Type B pancreatic cell (in vitro differentiated cells): ENCODE measurements at places on chromosomes 3 and 15. TPM values are rescaled to one million over a fixed set of nuclear protein-coding genes. Genes with fewer than 3 reads are reported as not detected.

DNA sequence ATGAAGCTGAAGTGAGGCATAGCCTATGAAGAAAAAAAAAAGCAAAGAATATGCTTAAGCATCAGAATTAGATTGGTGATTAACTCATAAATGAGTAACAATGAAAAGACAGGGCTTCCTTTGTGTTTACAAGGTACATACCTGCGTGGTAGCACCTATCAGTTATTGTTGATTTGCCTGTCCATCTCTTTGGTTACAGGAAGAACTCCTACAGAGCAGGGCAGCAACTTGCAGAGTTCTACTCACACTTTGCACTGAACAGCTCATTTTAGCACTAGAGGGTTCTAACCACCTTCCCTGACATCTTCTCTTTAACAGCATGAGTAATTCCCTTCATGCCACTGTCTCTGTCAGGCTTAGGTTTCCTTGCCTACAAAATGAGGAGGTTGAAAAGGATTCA, 166.0 kb downstream of the DPH6 start:
- DNase-seq: no peak

GRCh38 chr3:112767777-112768176, 78.9 kb downstream of the CD200R1L start:
- no peak for DNase-seq

LRRK1 gene
- 2.0 and 4.1 TPM in 2 replicates for total RNA-seq

RETNLB gene
- 1.1 TPM in 1 of 2 replicates, not detected in the other for total RNA-seq

ZCWPW2 gene
- 0.71 and 0.99 TPM in 2 replicates for total RNA-seq

DNA sequence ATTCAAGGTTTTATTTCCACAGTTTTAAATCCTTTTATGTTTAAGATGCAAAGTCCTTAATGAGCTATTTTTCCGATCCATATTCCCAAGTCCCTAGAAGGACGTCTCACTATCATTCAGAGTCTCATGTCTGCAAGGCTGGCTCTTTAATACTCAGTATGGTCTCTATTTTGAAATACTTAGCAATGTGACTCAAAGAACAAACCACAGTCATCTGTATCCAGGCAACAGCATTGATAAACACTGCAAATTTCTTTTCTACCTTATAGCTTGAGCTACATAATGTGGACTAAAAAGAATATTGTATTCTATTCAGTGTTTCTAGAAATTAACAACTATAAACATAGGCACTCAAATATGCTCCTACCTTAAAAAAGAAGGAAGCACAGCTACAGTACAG, 588.3 kb upstream of the NAALADL2 start:
- no peak for DNase-seq

- DNase-seq: no peak
These were observed 37.1 kb downstream of the NR2F2 start for GRCh38 chr15:96367311-96368200.

GRCh38 chr3:188084752-188085583, 69.0 kb upstream of the LPP start:
- no peak for DNase-seq

GRCh38 chr15:100180921-100181320, 160.9 kb downstream of the ADAMTS17 start:
- peak; percentile 24 for DNase-seq

- DNase-seq: no peak
These were observed 110.7 kb downstream of the RSRC1 start for GRCh38 chr3:158220575-158220974.

AGBL1 gene
- total RNA-seq: 0.07 TPM in 1 of 2 replicates, not detected in the other

GRCh38 chr3:152047465-152047864, 174.0 kb downstream of the SUCNR1 start:
- DNase-seq: no peak

DNA sequence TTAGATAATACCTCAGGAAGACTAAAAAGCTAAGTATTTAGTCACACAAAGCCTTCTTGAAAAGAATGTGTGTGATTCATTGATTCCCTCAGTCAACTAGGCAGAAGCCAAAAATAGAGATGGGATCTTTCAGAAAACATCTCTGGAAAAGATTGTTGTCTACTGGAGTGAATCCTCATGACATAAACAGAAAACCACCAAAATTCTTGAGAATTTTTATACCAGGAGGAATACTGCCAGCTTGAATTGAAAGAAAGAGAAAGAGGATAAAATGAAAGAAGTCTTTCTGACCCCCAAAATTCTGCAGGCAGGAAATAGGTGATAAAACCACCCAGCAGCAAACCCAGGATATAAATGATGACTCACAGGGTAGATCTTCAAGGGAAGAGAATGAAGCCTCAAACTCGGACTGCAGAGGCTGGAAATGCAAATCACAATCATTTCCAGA, 363.1 kb upstream of the PLSCR5 start:
- DNase-seq: no peak

DNA sequence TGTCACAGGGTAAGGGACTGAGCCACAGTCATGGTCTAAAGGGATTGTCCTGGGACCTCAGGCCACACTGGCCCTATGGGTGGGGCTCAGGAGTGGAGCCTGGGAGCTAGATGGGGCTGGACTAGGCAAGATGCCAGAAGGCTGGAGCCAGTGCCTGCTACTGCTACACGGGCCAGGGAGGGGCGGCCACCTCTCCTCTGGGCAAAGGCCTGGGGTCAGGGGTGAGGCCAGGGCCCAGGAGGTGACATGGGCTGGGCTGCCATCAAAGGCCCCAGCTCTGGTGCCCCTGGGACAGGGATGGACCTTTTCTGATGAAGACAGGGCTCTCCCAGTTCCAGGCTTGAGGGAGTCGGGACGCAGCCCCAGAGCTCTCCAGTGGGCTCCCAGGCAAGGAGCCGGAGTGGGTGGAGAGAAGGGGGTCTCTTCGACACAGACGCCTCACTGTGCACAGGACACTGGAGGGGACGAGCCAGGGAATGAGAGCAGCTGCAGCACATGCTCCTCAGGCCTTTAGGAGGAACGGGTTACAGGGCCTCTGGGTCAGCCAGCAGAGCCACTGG, 62.1 kb upstream of the IQSEC1 start:
- no peak for DNase-seq

DNA sequence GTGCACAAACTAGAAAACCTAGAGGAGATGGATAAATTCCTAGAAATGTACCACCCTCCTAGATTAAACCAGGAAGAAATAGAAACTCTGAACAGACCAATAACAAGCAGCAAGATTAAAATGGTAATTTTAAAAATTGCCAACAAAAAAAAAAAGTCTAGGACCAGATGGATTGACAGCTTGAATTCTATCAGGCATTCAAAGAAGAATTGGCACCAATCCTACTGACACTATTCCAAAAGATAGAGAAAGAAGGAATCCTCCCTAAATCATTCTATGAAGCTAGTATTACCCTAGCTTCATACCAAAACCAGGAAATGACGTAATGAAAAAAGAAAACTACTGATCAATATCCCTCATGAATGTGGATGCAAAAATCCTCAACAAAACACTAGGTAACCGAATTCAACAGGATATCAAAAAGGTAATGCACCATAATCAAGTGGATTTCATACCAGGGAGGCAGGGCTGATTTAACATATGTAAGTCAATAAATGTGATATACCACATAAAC, 10.1 kb upstream of the CCR1 start:
- DNase-seq: no peak

DNA sequence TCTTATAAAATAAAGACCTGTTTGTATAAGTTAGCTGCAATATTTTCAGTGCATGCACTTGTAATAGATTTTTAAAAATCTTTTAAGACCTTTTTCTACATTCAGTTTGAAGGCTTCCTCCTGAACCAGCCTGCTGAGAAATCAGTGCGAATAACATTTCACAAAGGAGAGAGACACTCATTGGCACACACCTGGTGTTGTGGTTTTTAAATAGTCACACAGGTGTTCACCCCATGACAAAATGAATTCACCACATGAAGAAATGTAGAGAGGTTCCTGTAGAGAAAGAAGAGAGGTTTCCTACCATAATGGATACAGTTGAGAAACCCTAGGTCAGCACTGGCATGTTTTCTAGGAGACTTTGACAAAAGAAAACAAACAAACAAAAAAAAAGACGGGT, 237.3 kb downstream of the CNTN6 start:
- DNase-seq: no peak

DNA sequence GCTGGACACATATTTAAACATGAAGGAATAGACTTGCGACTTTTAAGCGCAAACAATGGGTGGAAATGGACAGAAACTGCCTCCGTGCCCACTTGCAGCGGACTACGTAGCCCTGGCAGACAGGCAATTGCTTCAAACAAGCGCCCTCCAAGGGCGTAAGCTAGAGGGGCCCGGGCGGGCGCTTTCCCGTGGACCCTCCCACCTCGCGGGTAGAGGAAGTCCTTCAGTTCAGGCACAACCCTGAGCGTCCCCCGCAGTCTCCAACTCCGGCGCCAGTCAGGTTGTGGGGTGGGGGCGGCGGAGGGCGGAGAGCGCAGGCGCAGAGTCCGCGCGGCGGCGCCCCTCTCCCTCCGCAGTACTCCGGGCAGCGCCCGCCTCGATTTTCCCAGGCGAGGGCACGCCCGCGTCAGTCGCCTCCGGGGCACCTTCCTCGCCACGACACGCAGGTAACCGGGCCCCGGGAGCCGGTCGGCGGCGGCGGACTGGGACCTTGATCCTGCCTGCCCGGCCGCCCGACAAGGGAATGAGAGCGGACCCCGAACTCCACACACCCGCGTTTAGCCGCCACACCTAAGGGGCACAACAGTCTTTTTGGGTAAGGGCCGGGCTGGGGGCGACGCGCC, at the start of gene SLC35G2:
SLC35G2 (plus strand) TSS at position 358 of the 623 bp plus-strand sequence. CDS start 35,335 bp downstream, outside the sequence.
- peak; percentile 79 for DNase-seq

HES1 gene
- 100 and 180 TPM in 2 replicates for total RNA-seq

DNA sequence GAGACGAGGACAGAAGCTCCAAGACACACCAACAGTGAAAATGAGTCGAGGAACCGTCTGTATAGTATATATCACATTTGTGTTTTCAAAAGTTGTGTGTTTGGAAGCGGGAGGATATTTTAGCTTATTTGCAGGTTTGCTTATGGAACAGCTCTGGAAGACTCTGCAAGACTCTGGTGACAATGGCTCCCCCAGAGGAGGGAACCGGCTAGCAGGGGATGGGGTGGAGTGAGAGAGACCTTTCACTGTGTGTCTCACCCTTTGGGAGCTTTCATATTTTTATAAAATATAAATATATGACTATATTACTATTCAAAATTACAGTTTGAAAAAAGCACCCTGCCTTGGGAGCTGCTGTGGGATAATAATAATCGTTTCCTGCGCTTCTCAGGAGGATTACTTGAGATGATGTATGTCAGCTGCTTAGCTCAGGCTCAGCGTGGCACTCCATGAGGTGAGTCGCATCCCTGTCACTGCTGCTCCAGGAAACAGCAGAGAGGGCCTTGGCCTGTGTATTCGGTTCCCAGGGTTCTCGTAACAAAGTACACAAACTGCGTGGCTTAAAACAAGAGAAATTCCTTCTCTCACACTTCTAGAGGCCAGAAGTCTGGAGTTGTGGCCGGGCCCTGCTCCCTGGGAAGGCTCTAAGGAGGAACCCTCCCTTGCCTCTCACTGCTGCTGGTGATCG, 183.9 kb downstream of the FAM43A start:
- no peak for DNase-seq

C3orf52 gene
- total RNA-seq: 8.4 and 11.9 TPM in 2 replicates

DNA sequence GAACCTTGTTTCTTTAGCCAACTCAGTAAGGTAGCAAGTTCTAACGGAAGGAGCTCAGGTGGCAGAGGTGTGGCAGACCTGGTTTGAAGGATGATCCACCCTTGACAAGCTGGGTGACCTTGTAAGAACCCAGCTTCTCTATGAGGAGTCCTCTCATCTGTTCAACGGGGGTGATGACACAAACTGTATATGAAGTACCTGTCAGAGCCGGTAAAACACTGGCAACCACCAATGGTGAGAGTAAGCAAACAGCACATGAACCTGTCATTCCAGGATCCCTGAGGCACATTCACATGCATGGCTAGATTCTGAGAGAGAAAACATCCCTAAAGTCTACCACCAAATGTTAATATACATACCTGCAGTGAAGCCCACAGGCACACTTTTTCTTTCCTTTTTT, 2.4 kb downstream of the SCAP start:
- peak; percentile 29 for DNase-seq

SLCO2A1 gene
- total RNA-seq: 3.4 and 3.8 TPM in 2 replicates

GPR156 gene
- total RNA-seq: 0.45 and 1.5 TPM in 2 replicates

ISG20 gene
- 4.9 and 7.9 TPM in 2 replicates for total RNA-seq

GRCh38 chr3:50660386-50660785, 14.3 kb upstream of the DOCK3 start:
- DNase-seq: no peak

SLC4A7 gene
- 31.0 and 51.8 TPM in 2 replicates for total RNA-seq

GRCh38 chr15:69608661-69609060, 156.0 kb downstream of the RPLP1 start:
- DNase-seq: no peak

GRCh38 chr15:25972141-25972675, 109.1 kb upstream of the ATP10A start:
- no peak for DNase-seq

DNA sequence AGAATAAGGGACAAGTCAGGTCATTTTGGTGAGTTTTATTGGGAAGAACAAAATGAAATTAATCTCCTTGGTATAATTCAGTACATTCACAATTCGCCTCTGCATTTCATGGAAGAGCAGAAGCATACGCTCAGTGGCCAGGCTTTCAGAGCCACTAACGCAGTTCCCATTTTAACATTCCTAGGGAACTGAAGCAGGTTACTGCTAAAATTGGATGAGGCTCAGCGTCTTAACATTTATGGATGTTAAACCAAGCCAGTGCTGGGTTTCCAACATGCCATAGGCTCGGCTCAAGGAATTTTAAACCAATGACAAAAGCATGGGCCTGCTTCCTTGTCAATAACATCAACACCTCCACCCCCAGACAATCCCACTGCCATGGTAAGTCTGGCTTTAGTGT, 172.7 kb upstream of the PRICKLE2 start:
- no peak for DNase-seq

DNA sequence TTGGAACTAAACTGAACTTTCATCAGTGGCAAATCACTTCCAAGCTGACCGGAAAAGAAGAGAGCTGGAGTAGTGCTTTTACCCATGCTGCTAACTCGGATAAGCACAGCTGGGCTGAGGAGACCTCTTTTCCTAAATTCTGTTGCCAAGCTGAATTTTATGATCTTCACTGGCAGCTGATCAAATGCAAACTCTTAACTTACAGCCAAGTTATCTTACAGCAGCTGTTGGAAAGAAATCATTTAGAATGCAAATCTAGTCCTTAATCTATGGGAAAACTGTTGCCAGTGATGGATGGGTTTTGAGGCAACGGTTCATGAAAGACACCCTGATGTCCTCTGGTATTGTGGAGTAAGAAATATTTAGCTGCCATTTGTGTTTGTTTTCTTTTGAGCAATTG, 216.5 kb downstream of the ZNF385D start:
- no peak for DNase-seq

DNA sequence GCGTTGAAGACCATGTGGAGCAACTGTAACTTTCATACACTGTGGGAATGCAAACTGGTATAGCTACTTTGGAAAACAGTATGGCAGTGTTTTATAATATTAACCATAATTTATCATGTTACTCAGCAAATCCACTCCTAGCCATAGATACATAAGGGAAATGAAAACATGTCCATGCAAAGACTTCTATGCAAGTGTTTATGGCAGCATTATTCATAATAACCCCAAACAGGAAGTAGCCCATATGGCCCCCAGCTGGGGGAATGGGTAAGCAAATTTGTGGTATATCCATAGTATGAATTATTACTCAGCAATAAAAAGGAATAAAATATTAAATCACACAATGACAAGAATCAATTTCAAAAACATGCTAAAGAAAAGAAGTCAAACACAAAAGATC, 23.0 kb upstream of the GATA2 start:
- DNase-seq: no peak

PIK3CA gene
- 16.0 and 17.6 TPM in 2 replicates for total RNA-seq
